ENCODE measurements at places on chromosomes 3 and 15. TPM values are rescaled to one million over a fixed set of nuclear protein-coding genes. Genes with fewer than 3 reads are reported as not detected.

GRCh38 chr3:10557250-10557649, 51.9 kb upstream of the ATP2B2 start:
- H3K4me3 ChIP-seq: no peak overlapping the region
- H3K27ac ChIP-seq: no peak overlapping the region
- no peaks in the 10 kb centered on the region for H3K27me3 ChIP-seq
- H3K36me3 ChIP-seq: no peaks in the 10 kb centered on the region

DNA sequence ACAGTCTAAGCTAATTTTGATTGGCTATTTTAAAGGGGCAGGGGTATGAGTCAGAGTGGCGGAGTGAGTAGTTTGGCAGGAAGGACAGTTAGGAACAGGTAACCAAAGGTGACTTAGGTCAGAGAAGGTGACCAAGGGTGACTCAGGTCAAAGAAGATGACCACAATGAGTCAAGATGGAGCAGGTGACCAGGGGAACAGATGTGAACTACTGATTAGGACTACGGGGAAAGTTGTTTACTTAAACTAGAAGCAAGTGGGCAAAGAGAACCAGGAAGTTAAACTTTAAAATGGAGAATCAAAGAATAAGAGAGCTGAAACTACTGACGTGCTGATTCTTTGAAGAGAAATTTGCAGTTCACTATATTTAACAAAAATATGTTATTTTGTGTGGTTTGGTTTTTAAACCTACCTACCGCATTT, 14.1 kb upstream of the CA12 start:
- DNase-seq: no peak
- no peaks in the 10 kb centered on the region for H3K36me3 ChIP-seq
- no peak overlapping the region for H3K4me3 ChIP-seq
- H3K27me3 ChIP-seq: no peaks in the 10 kb centered on the region
- H3K4me1 ChIP-seq: no peaks in the 10 kb centered on the region

GRCh38 chr3:64792445-64792844, 104.6 kb upstream of the ADAMTS9 start:
- H3K4me1 ChIP-seq: no peaks in the 10 kb centered on the region
- no peaks in the 10 kb centered on the region for H3K36me3 ChIP-seq
- no peak overlapping the region for H3K27ac ChIP-seq
- H3K4me3 ChIP-seq: no peak overlapping the region
- no peak for DNase-seq

- H3K4me1 ChIP-seq: no peaks in the 10 kb centered on the region
- H3K36me3 ChIP-seq: no peaks in the 10 kb centered on the region
- H3K4me3 ChIP-seq: no peak overlapping the region
- no peak for DNase-seq
- no peak overlapping the region for H3K27ac ChIP-seq
These were observed 303.4 kb upstream of the DNAJC19 start for GRCh38 chr3:181292984-181293383.

Gene SLC9C1
- 0.50 TPM for total RNA-seq
